ENCODE measurements at places on chromosomes 13 and 19.

DNA sequence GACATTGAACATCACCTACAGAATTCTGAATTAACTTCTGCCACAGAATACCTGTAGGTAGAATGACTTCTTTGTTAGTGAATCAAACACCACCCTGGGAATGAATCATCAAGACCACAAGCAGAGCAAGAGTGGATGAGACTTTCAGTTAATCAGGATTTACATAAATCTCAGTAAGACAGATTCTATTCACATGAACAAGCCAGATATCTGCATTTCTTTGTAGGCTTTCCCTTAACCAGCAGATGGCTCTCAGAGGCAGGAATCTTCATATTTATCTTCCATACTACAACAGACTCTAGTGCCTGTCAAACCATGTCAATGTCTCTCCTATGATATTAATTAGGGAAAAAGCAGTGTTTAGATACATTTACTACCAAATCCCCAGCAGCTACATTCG lies 412.1 kb downstream of the KLF12 start:
- DNase-seq: no peak

DNA sequence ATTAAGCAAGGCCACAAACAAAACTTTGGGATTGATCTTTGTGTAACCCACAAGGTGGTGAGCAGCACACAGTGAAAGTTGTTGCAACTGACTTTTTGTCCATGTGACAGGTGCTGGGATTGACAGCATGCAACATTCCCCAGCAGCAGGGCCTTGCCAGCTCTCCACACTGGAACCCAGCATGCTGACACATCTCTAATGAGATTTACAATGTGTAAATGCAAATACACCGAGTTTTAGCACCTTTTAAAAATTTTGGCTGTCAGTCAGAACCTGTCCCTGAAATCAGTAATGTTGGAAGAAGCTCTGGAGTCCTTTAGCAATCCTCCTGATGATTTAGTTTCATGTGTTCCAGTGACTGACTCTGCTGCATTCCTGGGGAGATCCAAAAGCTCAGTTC lies 16.5 kb upstream of the PCDH8 start:
- no peak for DNase-seq

GRCh38 chr19:10407096-10407495 lies 3.8 kb upstream of the CDC37 start:
- no peak for DNase-seq

GRCh38 chr19:8526345-8527091 lies 12.6 kb upstream of the ZNF414 start:
- DNase-seq: no peak

DNA sequence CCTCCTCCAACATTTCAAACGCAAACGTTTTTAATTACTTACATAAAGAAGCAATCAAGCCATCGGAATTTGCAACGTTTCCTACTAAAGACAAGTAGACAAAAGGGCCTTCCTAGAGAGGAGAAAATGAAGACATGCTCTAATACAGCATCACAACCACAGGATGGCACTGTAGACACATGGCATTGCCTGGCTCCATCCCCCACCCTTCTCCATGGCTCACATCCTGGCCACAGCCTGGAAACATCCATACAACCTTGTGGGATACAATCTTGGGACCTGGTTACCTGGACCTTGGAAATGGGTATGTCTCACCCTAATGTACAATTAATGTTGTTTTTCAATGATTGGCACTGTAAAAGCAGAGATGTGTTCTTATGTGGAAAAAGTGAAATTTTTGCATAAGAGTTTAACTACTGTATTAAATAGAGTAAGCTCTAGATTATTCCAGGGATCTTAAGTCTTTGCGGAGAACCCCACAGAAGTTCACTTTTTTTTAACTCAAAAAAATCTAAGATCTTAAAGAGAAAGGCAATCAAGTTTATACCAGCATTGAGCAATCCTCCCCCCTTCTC lies 21.5 kb downstream of the EBPL start:
- no peak for DNase-seq

DNA sequence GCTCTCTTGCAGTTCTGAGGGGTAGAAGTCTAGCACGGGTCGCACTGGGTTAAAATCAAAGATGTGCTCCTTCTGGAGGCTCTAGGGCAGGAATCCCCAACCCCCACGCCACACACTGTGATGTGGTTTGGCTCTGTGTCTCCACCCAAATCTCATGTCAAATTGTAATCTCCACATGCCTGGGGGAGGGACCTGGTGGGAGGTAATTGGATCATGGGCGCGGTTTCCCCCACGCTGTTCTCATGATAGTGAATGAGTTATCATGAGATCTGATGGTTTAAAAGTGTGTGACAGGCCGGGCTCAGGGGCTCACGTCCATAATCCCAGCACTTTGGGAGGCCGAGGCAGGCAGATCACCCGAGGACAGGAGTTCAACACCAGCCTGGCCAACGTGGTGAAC lies 26.6 kb upstream of the CALM3 start:
- DNase-seq: peak; percentile 27

All from activated CD4-positive, alpha-beta T cell treated with anti-CD3 and anti-CD28 coated beads for 24 hours (primary cell).